ENCODE measurements at places on chromosomes 12 and 14.
A peak's percentile ranks its signal among the peaks of the same experiment; 100 is the strongest.

DNA sequence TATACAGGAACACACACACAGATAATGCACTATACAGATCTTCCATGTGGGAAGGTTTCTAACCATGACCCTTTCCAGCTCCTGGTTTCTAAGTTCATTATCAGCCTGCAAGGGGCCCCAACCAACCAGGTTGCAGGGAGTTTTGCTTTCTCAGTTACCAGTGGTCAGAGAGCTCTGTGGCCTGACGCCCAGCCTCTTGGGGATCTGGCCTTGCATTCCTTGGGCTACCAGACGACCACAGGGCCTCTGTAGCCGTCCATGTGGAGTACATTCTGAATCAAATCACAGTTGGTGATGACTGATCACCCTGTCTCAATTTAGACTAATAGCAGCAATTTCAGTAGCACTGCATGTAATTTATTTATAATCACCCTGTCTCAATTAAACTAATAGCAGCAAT, 47.5 kb downstream of the PAH start:
- DNase-seq = no peak

DNA sequence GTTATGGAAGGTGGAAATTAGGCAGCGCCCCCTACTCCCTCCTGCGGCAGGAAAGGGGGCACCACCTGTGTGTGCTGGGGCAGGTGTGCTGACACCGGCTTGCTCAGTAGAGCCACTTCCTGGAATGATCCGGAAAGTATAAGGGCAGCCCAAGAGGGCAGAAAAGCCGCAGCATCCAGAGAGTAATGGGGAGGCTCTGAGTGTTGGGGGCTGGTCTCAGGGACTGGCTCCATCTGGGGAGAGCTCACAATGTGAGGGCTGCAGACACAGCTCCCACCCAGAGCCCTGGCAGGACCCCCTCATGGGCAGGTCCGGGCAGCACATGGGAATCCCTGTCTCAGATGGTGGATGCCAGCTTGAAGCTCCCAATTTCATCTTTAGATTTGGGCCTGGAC, 187.6 kb upstream of the C14orf180 start:
- DNase-seq = no peak

DNA sequence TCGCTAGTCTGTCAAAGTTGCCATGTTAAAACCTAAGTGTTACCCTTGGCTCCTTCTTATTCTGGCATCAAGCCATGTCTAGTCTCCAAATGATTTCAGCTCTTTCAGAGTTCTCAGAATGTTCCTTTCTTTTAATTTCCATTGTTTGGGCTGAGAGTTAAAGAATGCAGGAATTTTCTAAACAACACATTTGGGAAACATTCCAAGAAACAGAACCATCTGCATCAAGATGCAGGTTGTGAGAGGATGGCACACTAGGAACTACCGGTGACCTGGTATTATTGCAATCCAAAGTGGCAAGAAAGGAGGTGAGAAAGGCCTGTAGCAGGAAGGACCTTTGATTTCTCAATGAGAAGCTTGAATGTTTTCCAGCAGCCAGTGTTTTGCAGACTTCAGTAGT, 30.1 kb downstream of the SLC35F4 start:
- DNase-seq = peak; percentile 3

GRCh38 chr12:122871851-122872780, 23.8 kb downstream of the VPS37B start:
- DNase-seq = peak; percentile 84

- DNase-seq = no peak
These were observed 38.1 kb upstream of the NT5DC3 start for GRCh38 chr12:103879048-103879692.

GRCh38 chr14:105414456-105415371, 4.9 kb upstream of the MTA1 start:
- DNase-seq = peak; percentile 84

DNA sequence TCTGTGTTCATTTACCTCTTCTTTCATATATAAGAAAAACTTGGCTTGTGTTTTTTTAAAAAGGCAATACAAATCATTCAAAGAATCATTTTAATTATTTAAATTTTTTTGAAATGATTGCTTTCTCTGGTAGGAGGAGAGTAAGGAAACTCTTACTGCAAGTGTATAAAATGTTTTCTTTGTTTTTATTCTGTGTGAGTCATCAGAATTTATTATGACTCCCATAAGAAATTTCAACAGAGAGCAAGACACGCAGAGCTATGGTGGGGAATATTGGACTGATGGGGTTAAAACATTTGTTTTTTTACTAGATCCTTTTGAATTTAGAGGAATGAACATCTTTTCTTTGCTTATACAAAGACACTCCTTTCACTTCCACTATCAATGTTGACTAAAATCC, 119.1 kb upstream of the ATXN7L3B start:
- DNase-seq = no peak

- no peak for DNase-seq
These were observed 57.3 kb downstream of the NRXN3 start for GRCh38 chr14:78227248-78228077.

All from tongue (tissue), 3 donors.